NK-92 treated with Interleukin-12 subunit alpha and Interleukin-12 subunit beta, amount 100 ng/mL, for 24 hours (cell line): ENCODE measurements at places on chromosomes 4 and X.

GRCh38 chrX:37779857-37780256 lies at the start of gene CYBB:
CYBB (plus strand) TSS chrX:37780059; CDS start chrX:37780078, 19 bp downstream.
- DNase-seq = no peak

DNA sequence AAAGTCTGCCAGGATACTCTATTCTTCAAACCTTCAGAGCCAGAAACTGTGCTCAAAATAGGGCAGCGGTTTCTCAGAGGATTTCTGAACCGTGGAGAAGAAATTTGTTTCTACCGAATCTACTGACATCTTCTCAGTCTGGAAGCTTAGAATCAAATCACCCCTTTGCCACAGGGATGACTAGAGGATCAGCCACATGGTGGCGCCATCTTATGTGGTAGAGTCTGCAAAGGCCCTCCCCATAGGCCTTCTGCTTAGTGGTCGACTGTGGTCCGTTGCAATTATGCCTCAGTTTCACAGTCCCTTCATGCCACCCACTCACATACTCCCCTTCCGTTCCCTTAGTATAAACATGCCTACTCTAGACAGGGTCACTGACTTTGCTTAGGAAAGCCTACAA lies 680.7 kb upstream of the SPANXN1 start:
- no peak for DNase-seq

- DNase-seq = no peak
Measured at GRCh38 chrX:37314531-37314930, 34.6 kb upstream of the PRRG1 start.

- no peak for DNase-seq
Measured at GRCh38 chr4:107408968-107409367, 311.1 kb downstream of the PAPSS1 start.

- no peak for DNase-seq
Measured at GRCh38 chr4:152885185-152885584, 50.9 kb upstream of the FHDC1 start.

GRCh38 chr4:137509855-137510282 lies 22.4 kb downstream of the PCDH18 start:
- DNase-seq = no peak

GRCh38 chrX:133375615-133376340 lies 39.5 kb downstream of the GPC4 start:
- no peak for DNase-seq

DNA sequence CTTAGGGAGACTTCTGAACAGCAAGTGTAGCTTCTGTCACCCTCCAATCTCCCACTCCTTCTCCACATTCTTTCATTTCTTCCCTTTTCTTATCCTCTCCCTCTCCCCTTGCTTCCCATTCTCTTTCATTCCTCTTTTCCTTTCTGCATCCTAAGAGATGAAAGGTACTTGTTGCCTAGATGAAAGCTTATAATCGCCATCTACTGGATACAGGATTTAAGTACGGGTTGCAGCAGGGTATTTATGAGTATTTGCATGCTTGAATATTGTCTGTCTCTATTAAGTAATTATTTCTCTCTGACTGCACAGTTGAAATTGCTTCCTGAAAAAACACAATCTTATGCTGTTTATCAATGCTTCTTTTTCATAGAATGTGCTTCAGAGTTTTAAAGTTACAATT lies 174.0 kb upstream of the TENT5D start:
- no peak for DNase-seq

- no peak for DNase-seq
Measured at GRCh38 chr4:151917145-151917734, 156.4 kb upstream of the GATB start.

DNA sequence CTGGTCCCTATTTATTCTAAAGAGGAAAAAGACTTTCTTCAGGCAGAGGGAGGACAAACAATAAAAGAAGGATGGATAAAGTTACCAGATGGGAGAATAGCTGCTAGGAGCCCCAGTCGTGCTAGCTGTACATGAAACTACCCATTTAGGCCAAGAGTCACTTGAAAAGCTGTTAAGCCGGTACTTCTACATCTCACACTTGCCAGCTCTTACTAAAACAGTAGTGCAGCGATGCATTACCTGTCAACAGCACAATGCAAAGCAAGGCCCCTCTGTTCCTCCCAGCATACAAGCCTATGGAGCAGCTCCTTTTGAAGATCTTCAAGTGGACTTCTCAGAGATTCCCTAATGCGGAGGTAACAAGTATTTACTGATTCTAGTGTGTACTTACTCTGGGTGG lies 1138.8 kb downstream of the ARAP2 start:
- no peak for DNase-seq
